Stimulated activated CD8-positive, alpha-beta memory T cell treated with anti-CD3 and anti-CD28 coated beads, Interleukin-4, amount 100 ng/mL, for 1 hour (primary cell): ENCODE measurements at places on chromosomes 4 and X.

DNA sequence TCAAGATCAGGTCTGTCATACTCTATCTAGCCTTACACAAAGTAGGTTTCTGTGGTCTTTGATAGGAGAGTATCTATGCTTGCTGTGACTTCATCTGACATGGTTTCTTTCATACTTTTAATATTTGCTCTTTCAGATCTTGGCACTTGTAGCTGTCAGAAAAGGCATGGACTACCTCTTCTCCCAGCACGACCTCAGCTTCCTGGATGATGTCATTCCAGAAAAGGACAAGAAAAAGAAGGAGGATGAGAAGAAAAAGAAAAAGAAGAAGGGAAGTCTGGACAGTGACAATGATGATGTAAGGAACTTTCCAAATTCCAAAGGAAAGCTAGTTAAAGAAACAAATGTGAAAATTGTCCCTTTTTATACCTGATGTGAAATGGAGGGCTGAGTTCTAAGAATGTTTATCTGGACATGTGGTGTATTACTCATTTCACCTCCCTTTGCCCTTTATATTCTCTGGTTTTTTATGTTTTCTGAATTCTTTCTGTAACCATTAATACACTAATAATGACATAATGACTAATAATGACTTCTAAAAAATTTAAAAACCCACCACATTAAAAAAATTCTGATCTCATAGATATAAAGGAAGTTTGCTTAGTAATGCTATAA, 221.2 kb downstream of the SLC4A4 start:
- DNase-seq: no peak

- DNase-seq: no peak
Observed at GRCh38 chrX:25004485-25005032, 11.2 kb downstream of the ARX start.

- no peak for DNase-seq
Observed at GRCh38 chrX:153870791-153871360, 15.1 kb downstream of the L1CAM start.

GRCh38 chr4:155114790-155115189, 93.6 kb upstream of the NPY2R start:
- DNase-seq: no peak

- no peak for DNase-seq
Observed at GRCh38 chr4:19879330-19879729, 372.4 kb upstream of the SLIT2 start.

- no peak for DNase-seq
Observed at GRCh38 chr4:141350122-141350905, 129.6 kb downstream of the ZNF330 start.

DNA sequence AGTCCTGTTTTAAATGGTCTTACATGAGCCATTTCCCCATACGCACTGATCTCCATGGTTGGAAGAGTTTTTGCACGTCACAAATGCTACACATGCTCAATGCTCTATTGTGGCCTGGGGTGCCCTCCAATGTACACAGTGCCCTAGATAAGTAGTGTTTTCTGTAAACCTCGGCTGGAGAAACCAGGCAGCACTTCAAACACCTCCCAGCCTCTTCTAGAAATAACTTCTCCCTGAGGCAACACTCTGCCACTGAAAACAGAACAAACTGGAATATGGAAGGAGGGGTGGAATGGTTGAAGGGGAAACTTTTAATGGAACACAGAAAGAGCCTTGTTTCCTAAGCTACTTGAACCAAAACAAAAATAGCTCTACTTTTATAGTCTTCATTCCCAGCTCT, 123.9 kb upstream of the CBR4 start:
- no peak for DNase-seq

- DNase-seq: no peak
Observed at GRCh38 chrX:25663701-25664100, 474.4 kb upstream of the MAGEB18 start.

GRCh38 chr4:65658117-65658516, 12.2 kb downstream of the EPHA5 start:
- no peak for DNase-seq
